ENCODE measurements at places on chromosomes 1 and 21. TPM values are rescaled to one million over a fixed set of nuclear protein-coding genes. Genes with fewer than 3 reads are reported as not detected.

GNPAT gene
- total RNA-seq, result 20.5 TPM

GRCh38 chr1:232016616-232017015, 390.0 kb downstream of the DISC1 start:
- DNase-seq, result no peak
- no peak overlapping the region for H3K27ac ChIP-seq
- no peaks in the 10 kb centered on the region for H3K27me3 ChIP-seq

DNA sequence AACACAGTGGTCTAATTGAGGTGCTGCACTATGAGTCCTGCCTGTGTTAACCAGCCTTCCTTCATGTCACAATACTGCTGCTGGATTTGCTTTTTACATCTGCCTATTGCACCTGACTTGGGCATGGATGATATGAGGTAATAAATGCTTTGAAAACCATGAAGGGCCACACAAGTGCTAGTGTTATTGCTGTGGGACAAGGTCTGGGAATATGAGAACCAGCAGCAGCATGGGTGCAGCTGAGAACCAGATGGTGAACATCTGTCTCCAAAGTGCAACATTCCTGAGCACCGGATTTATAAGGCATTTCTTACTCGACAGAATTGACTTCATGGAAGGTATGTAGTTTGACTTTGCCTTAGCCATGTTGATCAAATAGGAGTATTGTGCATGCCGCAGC, 16.6 kb downstream of the TRIM45 start:
- H3K27ac ChIP-seq, result no peak overlapping the region
- no peaks in the 10 kb centered on the region for H3K4me1 ChIP-seq
- peaks cover 14% of the 10 kb centered on the region for H3K36me3 ChIP-seq
- no peak for DNase-seq

DNA sequence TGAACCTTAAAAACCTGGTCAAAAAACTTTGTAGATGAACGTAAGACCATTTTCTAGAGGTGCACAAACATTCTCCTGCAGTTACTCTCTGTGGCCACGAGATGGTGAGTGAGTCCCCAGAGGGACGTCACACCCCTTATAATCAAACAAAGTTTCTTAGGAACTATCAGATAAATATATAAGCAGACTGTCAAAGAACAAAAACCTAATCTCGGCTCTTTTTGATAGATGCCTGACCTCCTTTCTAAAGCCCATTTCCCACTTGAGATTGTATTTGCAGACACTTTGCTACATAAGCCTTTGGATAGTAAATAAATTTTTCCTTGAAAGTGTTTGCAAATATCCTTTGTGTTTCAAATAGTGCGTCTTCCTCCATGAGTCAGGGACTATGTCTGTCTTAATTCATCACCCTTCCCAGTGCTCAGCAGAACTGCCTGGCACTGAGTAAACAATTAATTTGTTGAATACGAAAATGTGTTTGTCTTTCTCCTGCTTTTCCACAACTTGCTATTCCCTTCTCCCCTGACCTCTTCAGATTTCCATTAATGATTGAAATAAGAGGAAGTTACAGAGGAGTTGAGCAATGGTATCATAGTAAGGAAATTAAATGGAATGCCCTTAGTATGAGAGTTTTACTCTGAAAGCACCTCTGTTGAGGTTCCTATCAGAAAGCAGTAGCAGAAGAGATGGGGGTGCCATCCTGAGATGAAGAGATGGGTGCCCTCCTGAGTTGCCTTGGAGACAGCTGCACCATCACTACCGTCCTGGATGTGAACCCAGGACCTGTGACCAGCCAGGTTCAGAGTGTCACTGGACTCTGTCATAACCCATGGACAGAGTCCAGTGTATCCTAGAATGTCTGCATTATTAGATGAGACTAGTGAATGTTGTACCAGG, 57.8 kb upstream of the RAVER2 start:
- no peaks in the 10 kb centered on the region for H3K36me3 ChIP-seq
- H3K27me3 ChIP-seq, result no peaks in the 10 kb centered on the region
- no peak overlapping the region for H3K27ac ChIP-seq
- H3K4me1 ChIP-seq, result no peaks in the 10 kb centered on the region
- peak; percentile 71 for DNase-seq
- no peak overlapping the region for H3K4me3 ChIP-seq

SLC1A7 gene
- total RNA-seq, result 23.9 TPM

ZYG11A gene
- total RNA-seq, result not detected

CD247 gene
- 1,027 TPM for total RNA-seq

DNA sequence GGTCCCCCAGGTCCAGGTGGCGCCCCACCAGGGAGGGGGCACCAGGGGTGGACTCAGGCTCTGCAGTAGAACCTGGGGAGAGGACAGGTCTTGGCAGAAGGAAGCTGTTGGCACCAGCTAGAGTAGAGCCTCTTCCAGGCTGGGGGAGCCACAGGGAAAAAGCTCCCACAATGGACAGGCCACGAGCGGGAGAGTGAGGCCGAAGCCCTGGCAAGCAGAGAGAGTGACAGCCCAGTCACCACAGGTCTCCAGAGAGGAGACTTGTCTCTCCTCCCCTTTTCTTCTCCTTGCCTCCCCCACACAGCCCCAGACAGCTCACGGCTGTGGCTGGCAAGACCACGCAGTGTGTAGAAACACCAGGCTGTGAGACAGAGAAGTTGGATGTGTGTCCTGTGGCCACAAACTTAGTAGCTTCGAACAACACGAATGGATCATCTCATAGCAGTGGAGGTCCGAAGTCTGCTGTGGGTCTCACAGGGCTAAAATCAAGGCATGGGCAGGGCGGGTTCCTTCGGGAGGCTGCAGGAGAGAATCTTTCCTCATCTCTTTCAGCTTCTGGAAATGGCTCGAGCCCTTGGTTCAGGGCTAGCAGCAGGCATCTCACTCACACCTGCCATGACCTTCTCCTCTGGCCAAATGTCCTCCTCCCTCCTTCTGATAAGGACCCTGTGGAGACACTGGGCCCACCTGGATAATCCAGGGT, 3.3 kb downstream of the KRTAP12-4 start:
- no peaks in the 10 kb centered on the region for H3K36me3 ChIP-seq
- no peaks in the 10 kb centered on the region for H3K27me3 ChIP-seq
- DNase-seq, result no peak
- H3K4me3 ChIP-seq, result no peak overlapping the region
- H3K27ac ChIP-seq, result no peak overlapping the region

- no peak overlapping the region for H3K4me3 ChIP-seq
- H3K27me3 ChIP-seq, result no peaks in the 10 kb centered on the region
- no peak for DNase-seq
- H3K27ac ChIP-seq, result no peak overlapping the region
- no peaks in the 10 kb centered on the region for H3K4me1 ChIP-seq
- H3K36me3 ChIP-seq, result no peaks in the 10 kb centered on the region
These were observed 26.4 kb downstream of the ANGPTL1 start for GRCh38 chr1:178844436-178844835.

GRCh38 chr1:203544485-203544884, 50.5 kb downstream of the OPTC start:
- H3K27ac ChIP-seq, result no peak overlapping the region
- H3K27me3 ChIP-seq, result no peaks in the 10 kb centered on the region
- DNase-seq, result no peak
- no peak overlapping the region for H3K4me3 ChIP-seq
- no peaks in the 10 kb centered on the region for H3K4me1 ChIP-seq
- H3K36me3 ChIP-seq, result no peaks in the 10 kb centered on the region

DNAH14 gene
- total RNA-seq, result not detected

GRCh38 chr21:37338671-37339551, 27.7 kb upstream of the DYRK1A start:
- no peak overlapping the region for H3K27ac ChIP-seq
- H3K4me1 ChIP-seq, result no peaks in the 10 kb centered on the region
- no peak overlapping the region for H3K4me3 ChIP-seq
- H3K27me3 ChIP-seq, result no peaks in the 10 kb centered on the region
- DNase-seq, result no peak
- no peaks in the 10 kb centered on the region for H3K36me3 ChIP-seq

DNA sequence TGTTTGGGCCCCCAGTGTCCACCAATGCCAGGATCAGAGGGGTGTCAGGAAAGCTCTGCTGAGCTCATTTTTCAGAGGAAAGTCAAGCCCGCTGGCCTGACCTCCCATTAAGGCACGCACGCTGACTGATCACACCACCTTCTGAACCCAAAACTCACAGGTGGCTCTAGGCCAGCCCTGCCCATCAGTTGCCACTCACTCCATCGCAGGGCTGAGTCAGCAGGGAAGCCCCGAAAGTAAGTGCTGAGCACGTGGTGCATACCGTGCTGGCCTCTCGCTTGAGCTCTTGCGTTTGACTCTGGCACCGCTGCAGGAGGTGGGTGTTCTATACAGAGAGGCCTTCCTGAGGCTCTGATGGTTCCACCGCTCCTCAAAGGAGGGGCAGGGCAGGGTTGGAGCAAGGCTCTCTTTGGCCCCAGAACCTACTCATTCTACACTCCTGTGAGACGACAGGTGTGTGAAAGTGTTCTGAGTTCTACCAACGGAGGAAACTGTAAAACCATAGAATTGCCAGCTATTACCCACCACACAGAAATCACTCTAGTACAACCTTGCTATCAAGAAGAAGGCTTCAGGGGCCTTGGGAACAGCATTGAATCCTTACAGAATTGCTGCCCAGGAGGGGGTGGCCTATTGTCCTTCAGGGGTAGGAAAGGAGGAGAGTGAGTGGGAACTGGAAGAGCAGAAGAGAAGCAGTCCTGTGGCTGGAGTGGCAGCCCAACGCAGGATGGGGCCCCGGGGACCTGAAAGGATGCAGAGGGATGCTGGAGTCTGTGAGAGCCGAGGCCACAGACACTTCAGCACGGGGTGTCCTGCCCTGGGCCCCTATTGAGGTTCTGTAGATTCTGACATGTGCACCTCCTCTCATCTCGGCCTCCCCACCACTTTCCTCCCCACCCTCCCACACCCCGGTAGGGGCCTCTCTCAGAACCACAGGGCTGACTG, 214.7 kb upstream of the EDN2 start:
- no peaks in the 10 kb centered on the region for H3K36me3 ChIP-seq
- no peaks in the 10 kb centered on the region for H3K27me3 ChIP-seq
- DNase-seq, result peak; percentile 66
- H3K4me1 ChIP-seq, result peaks cover 22% of the 10 kb centered on the region
- no peak overlapping the region for H3K4me3 ChIP-seq
- no peak overlapping the region for H3K27ac ChIP-seq

DNA sequence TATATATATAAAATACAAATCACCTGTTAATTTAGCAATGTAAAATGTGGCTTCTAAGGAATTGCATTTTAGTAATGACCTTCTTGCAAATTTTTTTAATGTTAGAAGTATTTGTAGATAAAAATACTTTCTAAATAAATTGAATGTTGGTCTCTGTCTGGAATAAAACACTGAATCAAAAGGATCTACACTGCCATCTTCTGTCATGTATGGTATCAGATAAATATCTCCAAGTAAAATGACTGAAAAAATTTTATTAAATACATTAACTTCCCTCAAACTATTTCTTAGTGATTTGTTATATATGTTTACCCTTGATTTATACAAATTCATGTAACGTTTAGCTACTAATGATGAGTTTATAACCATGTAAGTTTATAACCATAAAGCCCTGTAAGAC, 2029.3 kb downstream of the MRPL39 start:
- H3K4me1 ChIP-seq, result no peaks in the 10 kb centered on the region
- H3K36me3 ChIP-seq, result no peaks in the 10 kb centered on the region
- no peak overlapping the region for H3K27ac ChIP-seq
- no peak for DNase-seq
- H3K27me3 ChIP-seq, result no peaks in the 10 kb centered on the region

SPRR1A gene
- not detected for total RNA-seq

HEYL gene
- not detected for total RNA-seq

ADORA3 gene
- total RNA-seq, result 0.40 TPM

GRCh38 chr1:221801773-221802516, 60.1 kb upstream of the DUSP10 start:
- H3K36me3 ChIP-seq, result no peaks in the 10 kb centered on the region
- peaks cover 2% of the 10 kb centered on the region for H3K4me1 ChIP-seq
- no peak for DNase-seq
- H3K27ac ChIP-seq, result no peak overlapping the region

- no peak overlapping the region for H3K4me3 ChIP-seq
- H3K27ac ChIP-seq, result no peak overlapping the region
- H3K36me3 ChIP-seq, result no peaks in the 10 kb centered on the region
These were observed 9.5 kb downstream of the DPT start for GRCh38 chr1:168719306-168720111.

AUNIP gene
- 0.50 TPM for total RNA-seq

- no peaks in the 10 kb centered on the region for H3K4me1 ChIP-seq
- no peak for DNase-seq
- no peak overlapping the region for H3K27ac ChIP-seq
- H3K36me3 ChIP-seq, result no peaks in the 10 kb centered on the region
- no peaks in the 10 kb centered on the region for H3K27me3 ChIP-seq
These were observed 26.6 kb downstream of the CRYAA start for GRCh38 chr21:43195121-43196021.

DNA sequence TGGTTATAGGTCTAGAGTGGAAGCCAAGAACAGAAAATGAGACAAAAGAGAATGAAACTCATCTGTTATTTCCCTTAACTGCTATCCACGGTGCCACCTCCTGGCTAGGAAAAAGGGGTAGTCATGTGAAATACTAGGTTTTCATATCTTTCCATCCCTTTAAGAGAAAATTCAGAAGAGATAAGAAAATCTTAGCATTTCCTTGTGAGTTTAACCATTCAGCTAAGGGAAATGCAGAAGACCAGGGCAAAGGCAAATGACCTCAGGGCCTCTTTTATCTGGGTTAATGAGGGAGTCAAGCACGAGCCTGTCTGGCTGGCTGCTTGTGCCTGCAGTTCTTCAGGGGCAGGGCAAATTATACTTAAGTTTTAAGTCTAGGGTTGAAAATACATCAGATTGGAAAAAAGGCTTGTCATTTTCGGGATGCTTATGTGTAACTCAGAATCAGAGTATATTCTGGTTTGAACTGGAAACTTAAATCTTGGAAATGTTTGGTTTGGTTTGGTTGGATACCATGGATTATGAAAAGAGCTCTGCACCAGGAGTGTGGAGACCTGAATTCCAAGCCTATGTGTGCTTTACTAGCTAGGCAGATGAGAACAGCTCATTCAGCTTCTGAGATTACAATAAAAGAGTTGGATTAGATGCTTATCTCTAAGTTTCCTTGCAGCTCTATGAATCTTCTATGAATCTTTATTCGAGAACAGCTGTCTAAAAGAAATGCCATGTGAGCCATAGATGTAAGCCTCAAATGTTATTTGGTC, 19.9 kb downstream of the NIBAN1 start:
- no peaks in the 10 kb centered on the region for H3K27me3 ChIP-seq
- peaks cover 2% of the 10 kb centered on the region for H3K36me3 ChIP-seq
- H3K4me3 ChIP-seq, result no peak overlapping the region
- no peak overlapping the region for H3K27ac ChIP-seq
- no peak for DNase-seq

KRTAP10-2 gene
- total RNA-seq, result not detected
